D721Med (cell line): ENCODE measurements at places on chromosomes 2 and 18.
A peak's percentile ranks its signal among the peaks of the same experiment; 100 is the strongest.

DNA sequence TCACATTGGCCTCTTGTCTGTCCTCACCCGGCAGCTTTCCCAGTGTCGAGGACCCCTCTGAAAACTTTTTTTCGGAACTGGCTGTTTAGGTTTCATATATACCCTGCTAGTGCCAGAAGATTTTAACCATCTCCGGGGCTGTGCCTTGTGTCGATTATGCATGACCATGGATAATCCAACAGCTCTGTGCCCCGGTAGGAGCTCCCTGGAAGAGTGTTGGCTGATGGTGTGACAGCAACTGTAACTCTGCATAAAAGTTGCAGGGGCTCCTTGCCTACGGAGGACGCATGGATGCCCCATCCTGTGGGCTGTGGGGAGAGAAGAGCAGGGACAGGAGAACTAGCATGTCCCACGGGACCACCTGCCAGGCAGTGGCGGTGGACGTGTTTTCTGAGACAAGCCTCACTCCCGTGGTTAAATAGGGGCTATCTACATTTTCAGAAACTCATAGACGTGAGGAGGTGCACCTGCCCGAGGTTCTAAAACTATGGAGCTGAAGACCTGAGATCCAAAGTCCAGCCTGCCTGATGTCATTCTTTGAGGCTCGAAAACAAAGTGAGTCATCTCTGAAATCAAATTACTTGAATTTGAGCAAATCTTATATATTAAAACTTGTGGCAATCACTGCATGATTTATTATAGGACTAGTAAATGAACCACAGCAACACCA, 437.2 kb upstream of the HS6ST1 start:
- no peak for DNase-seq

GRCh38 chr18:48517048-48517447, 21.8 kb upstream of the CTIF start:
- DNase-seq, result no peak

GRCh38 chr2:240179186-240179815, 38.8 kb upstream of the OTOS start:
- no peak for DNase-seq

DNA sequence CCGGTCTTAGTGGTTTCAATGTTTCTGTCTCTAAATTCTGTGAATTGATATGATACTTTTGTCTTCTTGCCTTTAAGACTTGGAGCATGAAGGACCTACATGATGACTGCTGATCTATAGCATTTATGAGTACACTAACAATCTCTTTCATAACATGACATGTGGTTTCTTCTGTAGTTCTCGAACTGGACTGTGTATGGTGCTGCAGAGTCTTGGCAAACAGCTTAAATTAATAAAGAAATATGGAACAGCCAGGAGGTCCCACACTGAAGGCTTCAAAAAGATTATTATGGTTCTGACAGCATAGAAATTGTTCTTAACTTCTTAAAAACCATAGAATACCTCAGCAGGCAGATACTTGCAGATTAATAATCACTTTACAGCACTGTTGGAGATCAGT, 145.0 kb downstream of the DCC start:
- no peak for DNase-seq

- no peak for DNase-seq
Observed at GRCh38 chr2:175844169-175844568, 157.9 kb downstream of the LNPK start.

DNA sequence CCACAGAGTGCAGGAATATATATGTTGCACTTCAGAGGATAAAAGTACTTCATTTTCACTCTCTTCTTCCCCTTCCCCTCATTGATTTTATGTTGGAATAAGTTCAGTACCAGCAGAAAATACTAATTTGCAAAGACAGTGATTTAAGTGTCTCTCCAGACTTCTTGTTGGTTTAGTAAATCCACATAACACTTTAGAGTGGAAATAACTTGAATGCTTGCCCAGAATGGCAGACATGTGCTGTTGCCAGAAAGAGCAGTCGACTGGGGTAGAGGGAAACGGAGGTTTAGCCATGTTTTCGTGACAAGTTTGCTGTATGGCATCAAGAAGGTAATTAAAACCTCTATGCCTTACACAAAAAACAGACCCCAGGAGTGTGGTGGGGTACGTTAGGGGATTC, 246.0 kb upstream of the CXCR4 start:
- DNase-seq, result no peak

- DNase-seq, result no peak
Observed at GRCh38 chr18:51921862-51922261, 418.1 kb upstream of the DCC start.

DNA sequence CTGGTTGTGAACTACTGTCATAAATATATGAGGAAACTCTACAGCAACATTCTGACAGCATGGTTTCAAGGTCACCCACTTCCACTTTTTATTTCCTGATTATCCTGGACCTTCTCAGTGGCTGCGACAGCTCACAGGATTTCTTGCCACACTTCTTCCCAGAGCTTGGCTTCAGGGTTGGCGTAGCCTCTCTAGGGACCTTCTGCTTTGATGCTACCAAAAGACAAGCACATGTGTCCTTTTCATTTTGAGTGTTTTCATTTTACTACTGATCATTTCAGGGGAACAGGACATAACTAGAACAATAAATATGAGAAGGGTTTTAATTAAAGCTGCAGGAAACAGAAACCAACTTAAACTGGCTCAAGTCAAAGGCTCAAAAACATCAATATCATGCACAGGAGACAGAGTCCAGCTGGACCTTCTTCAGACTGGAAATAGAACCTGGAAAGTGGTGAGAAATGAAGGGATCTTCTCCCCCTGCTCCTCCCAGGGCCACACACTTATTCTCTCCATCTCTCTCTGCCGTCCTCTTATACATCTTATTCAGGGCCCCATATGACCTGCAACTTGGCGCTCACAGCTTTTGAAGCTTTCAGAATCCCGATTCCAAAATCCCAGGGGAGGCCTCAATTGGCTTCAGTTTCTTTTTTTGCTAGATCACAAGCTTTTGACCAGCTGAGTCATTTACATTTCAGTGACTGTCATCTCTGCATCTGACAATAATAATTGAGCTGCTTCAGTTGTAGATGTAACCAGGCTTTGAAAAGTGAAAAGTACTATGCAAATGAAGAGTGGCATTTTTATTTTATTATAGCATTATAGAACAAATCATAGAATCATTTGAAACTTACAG, 9.7 kb downstream of the VIT start:
- DNase-seq, result no peak

- DNase-seq, result no peak
Observed at GRCh38 chr18:25896178-25896780, 194.1 kb downstream of the SS18 start.

- DNase-seq, result no peak
Observed at GRCh38 chr2:173239644-173240043, 115.0 kb upstream of the CDCA7 start.

DNA sequence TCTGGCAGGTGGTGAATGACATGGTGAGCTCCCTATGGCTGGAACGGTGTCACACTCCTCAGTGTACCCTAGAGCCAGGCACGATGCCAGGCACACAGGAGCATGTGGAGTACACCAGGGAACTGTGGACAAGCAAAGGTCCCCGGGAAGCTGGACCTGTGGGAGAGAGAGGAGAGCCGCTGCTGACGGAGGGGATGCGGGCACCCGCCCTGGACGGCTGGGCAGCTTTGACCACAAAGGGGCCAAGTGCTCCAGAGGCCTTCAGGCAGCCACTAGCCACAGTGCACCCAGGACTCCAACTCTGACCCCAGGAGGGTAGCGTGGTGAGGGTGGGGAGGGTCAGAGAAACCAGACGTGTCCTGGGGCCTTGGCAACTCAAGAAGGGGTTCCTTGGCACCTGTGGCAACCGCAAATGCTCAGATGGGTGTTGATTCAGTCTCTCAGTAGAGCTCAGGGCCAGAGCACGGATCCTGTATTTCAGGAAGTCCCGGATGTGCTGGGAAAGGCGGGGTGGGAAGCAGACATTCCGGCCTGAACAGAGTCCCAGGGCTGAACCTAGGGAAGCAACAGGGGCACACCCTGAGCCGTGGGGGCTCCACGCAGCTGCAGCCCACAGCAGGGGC, 2.3 kb upstream of the MAB21L4 start:
- DNase-seq, result no peak

GRCh38 chr18:74597034-74597661, 522 bp upstream of the ZNF407 start:
- DNase-seq, result peak; percentile 87

DNA sequence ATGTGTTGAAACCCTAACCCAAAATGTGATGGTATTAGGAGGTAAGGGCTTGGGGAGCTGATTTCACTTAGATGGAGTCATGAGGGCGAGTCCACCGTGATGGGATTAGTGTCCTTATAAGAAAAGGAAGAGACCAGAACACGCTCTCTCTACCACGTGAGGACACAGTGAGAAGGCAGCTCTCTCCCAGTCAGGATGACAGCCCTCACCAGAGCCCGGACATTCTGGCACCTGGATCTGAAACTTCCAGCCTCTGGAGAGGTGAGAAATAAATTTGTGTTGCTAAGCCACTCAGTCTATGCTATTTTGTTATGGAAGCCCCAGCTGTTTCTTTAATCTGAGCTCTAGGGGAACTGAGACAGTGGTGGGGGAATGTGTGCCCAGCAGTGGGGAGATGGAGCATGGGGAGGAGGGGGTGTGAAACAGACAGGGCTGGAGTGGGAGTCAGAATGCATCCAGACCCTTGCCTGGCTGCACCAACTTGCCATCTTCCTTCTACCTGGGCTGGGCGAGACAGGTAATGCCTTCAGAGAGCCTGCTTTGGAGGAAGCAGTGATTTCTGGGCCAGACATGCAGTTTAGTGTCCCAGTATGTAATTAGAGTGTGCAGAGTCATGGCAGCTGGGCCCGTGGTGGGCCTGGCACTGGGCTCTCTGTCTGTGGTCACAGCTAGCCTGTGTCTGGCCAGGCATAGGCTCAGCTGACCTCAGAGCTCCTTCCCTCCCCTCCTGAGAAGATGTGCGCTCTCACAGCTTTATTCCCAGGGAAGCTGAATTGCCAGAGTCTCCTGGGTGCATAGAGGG, 38.1 kb downstream of the RHOB start:
- DNase-seq, result no peak

GRCh38 chr2:196750291-196750923, 49.1 kb downstream of the GTF3C3 start:
- peak; percentile 41 for DNase-seq

DNA sequence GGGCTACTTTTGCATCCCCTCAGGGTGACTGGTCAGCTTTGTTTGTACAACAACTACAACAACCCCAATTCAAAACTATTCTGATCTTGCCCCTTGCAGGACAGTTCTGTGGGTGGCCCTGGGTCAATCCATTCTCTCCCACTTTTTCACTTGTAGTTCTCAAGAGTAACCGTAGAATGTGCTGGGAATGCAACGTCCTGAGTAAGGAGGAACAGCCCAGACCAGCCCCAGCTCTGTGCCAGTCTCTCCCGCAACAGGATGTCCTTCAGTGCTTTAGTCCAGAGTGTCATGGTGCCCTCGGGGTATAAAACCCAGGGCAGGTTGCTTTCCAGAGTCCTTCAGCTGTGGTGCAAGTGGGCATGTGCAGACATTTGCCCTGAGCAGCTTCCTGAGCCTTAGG, 22.1 kb upstream of the TEX51 start:
- no peak for DNase-seq

- no peak for DNase-seq
Observed at GRCh38 chr2:212276813-212277212, 261.8 kb downstream of the ERBB4 start.

DNA sequence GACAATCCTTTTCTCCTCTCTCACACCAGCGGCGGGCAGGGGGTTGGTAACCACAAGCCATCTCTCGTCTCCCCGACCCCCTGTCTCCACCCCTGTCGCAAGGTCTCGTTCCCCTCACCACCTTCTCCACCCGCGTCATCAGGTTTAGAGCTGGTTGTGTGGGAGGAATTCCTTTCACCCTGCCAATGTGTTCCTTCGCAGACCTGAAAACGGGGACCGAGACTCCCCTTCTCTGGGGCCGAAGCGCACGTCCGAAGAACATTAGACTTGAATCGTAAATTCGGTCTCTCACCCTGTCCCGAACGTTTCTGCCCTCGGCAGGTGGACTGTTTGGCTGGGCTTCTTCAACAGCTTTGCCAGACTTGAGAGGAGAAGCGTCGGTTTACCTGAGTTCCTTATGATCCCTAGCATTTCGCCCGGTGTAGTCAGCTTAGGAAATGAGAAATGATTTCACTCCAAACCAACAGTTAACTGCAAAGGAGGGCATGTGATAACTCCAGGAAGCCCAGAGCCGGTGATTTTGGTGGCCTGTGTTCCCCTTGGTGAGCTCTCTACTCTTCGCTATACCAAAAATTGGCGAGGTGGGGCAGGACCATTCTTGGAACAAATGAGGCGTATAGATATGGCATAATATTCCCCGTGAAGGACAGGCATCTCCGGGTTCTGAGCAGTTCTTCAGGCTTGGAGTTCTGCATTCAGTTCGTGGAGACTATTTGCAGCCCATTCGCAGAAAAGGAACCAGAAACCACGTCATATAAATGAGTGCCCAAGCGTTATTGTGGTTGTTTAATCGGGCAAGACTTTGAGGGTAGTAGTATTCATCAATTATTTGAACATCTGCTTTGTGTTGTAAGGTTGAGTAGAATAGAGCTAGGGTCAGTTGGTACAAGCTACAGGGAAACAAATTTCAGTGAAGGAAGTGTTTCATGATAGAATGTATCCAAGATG, 694 bp downstream of the CFAP36 start:
- no peak for DNase-seq

GRCh38 chr2:169808221-169808620, 9.6 kb downstream of the SSB start:
- DNase-seq, result no peak

GRCh38 chr18:71986351-71987050, 557.6 kb downstream of the CBLN2 start:
- DNase-seq, result no peak

DNA sequence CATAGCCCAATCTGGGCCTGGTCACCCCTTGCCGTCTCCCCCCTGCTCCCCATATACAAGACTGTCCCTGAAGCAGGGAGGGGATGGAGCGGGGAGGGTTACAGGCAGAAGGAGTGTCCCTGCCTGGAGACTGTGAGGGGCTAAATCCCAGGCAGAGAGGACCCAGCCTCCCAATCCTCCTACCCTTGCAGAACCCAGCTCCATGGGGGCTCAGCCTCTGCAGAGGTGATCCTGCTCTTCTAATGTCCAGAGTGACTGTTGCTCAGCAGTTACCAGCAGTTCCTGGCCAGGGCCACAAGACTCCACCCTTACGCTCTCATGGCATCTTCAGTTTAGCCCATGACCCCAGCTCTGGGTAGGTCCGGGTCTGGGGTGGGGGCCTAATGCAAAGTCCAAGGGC, 58.1 kb downstream of the COA5 start:
- no peak for DNase-seq

- DNase-seq, result no peak
Observed at GRCh38 chr2:44184106-44184505, 15.4 kb downstream of the PPM1B start.

DNA sequence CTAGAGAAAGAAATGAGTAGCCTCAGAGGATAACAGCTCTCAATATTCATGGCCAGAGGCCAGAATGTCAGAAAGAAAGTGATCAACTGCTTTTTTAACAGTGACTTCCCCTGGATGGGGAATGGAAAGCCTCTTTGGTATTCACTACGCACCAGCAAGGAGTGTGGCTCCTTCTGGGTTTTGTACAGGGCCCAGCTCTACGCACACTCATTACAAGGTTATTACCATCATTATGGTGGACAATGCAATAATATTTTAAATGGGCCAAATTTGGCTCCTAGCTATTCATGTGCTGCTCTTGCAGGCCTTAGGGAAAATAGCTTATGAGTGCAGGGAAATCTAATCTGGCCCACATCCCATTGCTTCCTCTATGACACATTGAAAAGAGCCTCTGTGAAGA, 1149.5 kb upstream of the FANCL start:
- DNase-seq, result no peak
